ENCODE measurements at places on chromosomes 1 and 21.
A peak's percentile ranks its signal among the peaks of the same experiment; 100 is the strongest.

GRCh38 chr1:65625528-65625927 is 167.2 kb upstream of the PDE4B start:
- no peak for DNase-seq

GRCh38 chr21:15453261-15453660 is 276.5 kb upstream of the USP25 start:
- no peak for DNase-seq

DNA sequence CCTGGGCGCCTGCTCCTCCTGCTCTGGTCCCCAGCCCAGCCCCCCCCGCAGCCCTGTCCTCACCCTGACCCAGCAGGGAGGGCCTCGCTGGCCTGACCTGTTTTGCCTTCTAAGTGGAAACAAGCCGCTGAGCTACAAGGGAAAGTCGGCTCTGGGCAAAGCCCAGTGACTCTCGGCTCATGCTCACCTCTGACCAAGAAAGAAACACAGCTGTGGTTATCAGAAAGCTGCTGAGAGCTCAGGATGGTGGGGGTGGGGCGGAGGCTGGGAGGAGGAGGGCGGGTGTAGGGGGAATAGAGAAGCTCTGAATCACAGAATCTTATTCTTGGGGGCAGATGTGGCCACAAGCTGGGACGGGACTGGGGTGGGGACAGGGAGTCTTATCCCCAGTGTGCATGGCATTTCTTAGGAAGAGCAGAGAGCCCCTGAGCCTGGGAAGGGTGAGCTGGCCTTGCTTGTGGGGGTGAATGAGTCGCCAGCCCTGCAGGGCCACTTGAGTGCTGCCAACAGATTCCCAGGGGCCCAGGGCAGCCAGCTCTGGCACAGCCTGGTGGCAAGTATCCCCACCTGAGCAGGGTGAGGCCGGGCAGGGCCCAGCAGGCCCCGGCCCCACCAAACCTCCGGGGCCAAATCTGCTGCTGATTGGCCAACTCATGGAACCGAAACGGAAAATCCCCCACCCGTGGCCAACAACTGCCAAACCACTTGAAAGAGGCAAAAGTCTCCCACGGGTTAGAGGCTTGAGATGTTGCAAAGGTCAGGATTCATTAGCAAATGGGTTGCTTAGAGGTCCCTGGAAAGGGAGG is 120.6 kb downstream of the SPSB1 start:
- DNase-seq = peak; percentile 39

- DNase-seq = no peak
Observed at GRCh38 chr1:183365093-183365492, 53.1 kb downstream of the NMNAT2 start.

- no peak for DNase-seq
Observed at GRCh38 chr1:233281711-233282581, 13.6 kb downstream of the PCNX2 start.

DNA sequence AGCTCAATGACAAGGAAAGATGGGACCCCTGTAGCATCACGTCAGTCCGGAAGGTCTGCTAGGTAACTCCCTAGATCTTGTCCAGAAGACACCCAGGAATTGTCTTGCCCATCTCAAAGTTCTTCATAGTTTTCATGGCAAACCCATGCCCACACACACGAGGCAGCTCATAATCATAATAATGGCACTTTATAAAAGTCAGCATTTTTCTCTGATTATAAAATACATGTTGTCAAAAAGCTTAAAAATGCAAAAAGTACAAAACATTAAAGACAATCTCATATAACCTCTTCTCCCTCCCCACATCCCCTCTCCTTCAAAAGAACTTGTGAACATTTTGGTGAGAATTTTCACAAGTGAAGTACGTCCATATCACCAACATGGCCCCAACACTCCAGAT is 30.8 kb downstream of the EPHX1 start:
- no peak for DNase-seq

DNA sequence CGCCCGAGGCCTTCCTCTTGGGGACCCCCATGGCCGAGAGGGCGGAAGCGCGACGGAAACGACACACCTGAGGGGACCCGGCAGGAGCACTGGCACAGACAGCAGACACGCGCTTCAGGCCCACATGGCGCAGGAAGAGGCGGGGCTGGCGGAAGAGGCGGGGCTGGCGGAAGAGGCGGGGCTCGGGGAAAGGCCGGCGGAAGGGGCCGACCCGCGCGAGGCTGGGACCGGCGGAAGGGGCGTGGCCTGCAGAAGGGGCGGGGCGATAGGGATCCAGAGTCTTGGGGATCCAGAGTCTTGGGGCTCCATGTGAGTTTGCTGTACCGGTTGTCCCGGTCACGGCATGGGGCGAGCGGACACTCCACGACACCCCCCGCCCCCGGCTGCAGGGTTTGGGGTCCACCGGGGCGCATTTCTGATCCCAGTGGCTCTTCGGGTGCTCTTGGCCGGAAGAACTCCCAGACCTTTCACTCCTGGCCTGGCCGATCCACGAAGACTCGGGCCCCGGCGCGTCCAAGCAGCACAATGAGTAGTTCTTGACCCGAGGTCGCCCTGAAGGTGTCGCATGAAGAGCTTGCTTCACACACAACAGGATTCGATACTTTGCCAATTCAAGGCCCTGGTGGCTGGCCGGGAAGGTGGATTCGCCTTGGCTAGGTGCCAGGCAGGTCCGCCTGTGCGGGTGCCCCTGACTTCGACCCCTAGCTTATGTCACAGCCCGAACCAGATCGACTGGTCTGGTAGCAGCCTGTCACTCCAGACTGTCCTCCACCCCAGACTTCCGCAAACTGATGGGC is at the start of gene URB1:
Gene URB1 (minus strand): TSS at position 133 of the 797 bp plus-strand sequence. CDS start 102 bp downstream, at position 31.
- peak; percentile 92 for DNase-seq

DNA sequence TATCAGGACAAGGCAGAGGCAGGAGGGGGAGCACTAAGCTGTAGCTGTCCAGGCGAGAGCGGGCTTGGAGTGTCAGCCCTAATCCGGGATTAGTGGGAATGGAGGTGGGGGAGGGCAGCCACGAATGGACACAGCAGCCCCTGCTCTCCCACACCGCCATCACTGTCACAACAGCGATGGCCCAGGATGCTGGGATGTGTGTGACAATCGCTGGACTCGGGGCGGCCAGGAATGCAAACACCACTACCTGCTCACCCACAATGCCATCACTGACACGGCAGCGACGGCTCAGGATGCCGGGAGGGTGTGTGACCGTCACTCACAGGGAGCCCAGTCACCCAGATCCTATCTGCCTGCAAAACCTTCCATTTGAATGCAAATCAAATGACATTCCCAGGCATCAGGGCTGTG is 2.9 kb downstream of the C2CD2 start:
- no peak for DNase-seq

DNA sequence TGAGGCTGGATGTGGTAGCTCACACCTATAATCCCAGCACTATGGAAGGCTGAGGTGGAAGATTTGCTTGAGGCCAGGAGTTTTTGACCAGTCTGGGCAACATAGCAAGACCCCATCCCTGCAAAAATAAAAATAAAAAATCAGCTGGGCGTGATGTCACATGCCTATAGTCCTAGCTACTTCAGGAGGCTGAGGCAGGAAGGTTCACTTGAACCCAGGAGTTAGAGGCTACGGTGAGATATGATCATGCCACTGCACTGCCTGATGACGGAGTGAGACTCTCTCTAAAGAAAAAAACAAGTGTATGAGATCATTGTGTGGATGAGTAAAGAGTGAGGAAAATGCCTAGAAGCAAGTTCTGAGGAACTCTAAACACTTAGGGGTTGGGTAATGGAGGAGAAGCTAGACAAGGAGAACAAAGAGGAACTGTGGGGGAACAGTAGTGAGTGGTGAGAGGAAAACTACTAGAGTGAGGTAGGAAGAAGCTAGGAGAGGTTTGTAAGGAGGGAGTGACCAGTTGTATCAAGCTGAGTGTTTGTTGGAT is 17.0 kb downstream of the CLIC4 start:
- no peak for DNase-seq

DNA sequence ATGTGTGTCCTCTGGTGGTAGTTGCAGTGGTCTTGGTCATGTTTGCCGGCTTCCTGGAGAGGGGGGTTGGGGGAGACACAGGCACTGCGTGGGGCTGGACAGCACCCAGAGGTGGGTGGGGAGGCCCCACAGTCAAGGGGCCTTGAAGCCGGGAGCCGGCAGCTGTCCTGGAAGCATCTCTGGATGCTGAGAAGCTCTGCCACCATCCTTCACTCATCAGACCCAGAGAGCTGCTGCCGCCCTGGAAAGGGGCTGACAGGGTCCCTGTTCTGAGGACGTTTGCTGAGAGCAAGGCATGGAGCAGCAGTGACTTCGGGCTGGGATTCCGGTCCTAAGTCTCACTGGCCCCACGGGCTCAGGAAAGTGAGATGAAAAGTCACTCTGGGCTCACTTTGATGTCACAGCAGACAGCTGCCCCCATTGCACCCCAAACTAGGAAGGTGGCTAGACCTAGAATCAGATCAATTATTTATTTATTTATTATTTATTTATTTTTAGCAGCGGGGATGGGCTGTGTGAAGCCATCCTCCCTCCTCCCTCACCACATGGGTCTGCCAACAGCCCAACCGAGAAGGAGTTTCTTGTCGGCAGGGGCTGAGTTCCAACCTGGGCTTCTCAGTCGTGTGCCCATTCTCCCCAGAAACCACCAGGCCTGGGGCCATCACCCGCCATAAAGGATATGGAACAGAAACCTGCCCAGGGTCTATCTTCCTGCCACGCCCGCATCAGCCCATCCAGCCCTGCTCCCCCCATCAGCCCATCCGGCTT is 547.4 kb downstream of the PTPRU start:
- DNase-seq = no peak

DNA sequence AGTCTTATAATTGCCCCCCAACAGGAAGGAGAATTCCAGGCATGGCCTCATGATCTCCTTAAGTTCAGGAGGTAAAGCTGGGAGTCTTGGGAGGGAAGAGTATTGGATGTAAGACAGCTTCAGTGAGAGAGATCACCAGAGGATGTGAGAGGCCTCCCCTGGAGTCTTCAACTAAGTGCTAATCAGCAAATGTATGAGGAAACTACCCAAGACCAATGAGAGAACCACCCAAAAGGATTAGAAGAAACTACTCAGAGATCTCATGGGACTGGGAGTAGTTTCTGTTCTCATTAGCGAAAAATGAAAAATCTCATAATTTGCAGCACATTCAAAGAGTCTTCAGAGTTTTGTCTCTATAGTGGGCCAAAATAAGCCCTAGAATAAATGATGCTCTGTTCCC is 36.6 kb upstream of the WNT2B start:
- no peak for DNase-seq

DNA sequence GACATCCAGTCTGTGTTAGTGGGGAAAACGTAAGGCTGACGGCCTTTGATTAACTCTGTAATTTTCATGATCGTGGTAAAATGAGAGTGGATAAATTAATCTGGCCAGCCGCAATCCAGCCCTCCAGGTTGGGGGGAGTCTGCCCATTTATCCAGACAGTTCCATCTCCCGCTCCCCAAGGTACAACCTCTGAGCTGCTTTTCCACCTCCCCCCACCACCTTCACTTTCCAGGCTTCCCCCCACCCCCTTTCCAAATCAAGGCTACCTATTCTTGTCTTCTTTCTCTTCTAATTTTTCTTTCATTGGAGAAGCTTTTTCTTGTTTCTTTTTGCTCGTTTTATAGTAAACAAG is 6.0 kb downstream of the MIER1 start:
- no peak for DNase-seq

DNA sequence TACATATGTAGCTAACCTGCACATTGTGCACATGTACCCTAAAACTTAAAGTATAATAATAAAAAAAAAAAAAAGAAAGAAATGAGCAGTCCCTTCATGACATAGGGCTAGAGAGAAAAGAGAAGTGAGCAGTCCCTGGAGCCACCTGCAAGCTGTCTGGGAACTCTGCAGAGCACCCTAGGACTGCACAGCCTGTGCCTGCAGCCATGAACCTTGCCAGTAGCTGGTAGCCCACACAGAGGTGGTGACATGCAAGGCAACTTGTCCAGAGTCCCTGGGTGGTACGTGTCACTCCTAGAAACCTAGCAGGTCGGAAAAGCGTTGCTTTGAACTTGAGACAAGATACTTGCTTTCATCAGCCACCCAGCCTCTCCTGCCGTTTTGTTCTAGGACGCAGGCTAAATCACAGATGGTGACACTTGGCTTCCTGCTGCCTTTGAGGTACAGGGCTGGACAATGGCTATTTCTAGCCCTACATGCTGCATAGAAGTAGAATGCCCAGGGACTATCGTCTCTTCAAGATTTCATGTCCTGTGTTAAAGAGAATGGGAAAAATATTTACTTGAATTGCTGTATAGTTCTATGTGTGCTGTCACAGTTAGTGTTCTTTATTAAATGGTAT is 260.9 kb downstream of the LTN1 start:
- no peak for DNase-seq

DNA sequence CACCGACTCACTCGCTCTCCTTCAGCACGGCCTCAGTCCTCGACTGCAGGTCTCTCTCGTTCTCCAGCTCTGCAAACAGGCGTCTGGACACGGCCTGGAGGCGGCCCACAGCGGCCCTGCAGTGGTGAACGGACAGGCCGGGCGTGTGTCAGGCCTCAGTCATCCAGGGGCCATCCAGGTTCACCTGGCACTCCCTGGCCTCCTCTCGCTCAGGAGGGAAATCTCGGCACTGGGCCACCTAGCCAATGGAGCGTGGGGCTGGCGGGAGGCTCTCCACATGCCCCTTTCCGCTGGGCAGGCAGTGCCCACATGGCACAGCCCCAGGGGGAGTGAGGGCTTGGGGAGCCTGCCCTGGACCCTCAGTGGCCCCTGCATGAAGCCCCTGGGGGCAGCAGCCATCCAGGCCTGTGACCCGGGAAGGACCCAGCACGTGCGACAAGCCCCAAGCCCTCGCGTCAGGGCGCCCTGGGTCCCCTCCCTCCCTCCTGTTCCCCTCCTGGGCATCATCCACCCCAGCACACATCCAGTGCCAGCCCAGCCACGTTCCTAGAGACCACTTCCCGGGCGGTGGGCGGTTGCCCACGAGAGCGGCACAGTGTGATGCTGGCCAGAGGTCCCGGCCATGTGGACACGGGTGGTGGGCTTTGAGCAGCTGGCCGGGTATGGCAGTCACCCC is 18.1 kb downstream of the CFAP74 start:
- DNase-seq = no peak

DNA sequence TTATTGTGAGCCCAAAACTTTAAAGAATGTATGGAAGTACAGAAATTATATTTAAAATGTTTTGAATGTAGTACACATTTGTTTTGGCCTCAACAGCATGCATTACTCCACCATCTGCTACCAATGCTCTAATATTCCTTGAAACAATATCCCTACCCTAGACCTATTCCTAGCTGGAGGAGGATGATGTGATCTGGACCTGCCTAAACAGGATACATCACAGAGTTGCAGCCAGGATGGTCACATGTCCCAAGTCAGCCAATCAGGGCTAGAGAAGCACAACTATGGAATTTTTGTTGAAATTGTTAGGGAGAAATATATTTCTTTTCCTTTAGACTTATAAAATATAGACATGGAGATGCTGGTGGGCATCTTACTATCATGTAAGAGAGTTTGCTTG is 623.3 kb upstream of the NR5A2 start:
- DNase-seq = no peak

DNA sequence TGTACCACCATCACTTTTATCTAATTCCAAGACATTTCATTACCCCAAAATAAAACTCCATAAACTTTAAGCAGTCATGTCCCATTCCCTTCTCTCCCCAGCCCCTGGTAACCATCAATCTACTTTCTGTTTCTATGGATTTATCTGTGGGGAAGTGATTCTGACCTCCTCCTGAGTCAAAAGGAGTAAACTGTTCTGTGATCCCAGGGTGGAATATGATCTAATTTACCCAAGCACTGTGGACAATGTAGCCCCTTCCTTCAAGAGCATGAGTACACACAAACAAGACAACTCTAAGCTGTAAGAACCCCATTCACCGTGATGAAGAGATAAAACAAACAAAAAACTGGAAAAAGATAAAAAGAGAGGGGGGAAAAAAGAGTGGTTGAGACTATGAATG is 77.9 kb downstream of the PLPP3 start:
- no peak for DNase-seq

All from CD4-positive, alpha-beta T cell treated with Interleukin-15 for 1 hour (primary cell).